ENCODE measurements at places on chromosomes 5 and 9. TPM values are rescaled to one million over a fixed set of nuclear protein-coding genes. Genes with fewer than 3 reads are reported as not detected.

Gene PCA3
- total RNA-seq = 0.32 TPM

Gene RLN1
- total RNA-seq = not detected

Gene TBC1D9B
- 120 TPM for total RNA-seq

Gene GPR21
- total RNA-seq = 2.4 TPM

Gene IFNB1
- not detected for total RNA-seq

Gene TAF1L
- total RNA-seq = not detected

Gene SPATA31E1
- total RNA-seq = not detected

Gene PCDHGA11
- total RNA-seq = 10.3 TPM

Gene ACER2
- 7.3 TPM for total RNA-seq

Gene GFPT2
- total RNA-seq = 5.5 TPM

Gene DND1
- total RNA-seq = 1.1 TPM

Gene PCDHGB3
- 1.7 TPM for total RNA-seq

Gene PCDHGA8
- 0.95 TPM for total RNA-seq

Gene KIF4B
- total RNA-seq = 0.44 TPM

Gene FGF18
- not detected for total RNA-seq

Gene HSD17B3
- total RNA-seq = not detected

Gene HAVCR2
- total RNA-seq = 0.42 TPM

Gene LCN9
- not detected for total RNA-seq

Gene PDE6A
- total RNA-seq = not detected

Gene SV2C
- total RNA-seq = 0.07 TPM

Gene LCN2
- total RNA-seq = not detected

Gene SARDH
- 0.30 TPM for total RNA-seq

Gene PCDHAC2
- total RNA-seq = 1.00 TPM

Gene DMRTA1
- total RNA-seq = 2.1 TPM

Gene C7
- 0.29 TPM for total RNA-seq

Gene ZNF483
- 1.8 TPM for total RNA-seq

Gene MEIKIN
- not detected for total RNA-seq

Gene LHX3
- not detected for total RNA-seq

Gene CDX1
- total RNA-seq = not detected

Gene ADGRV1
- 0.12 TPM for total RNA-seq
